ENCODE measurements at places on chromosomes 2 and 18.

DNA sequence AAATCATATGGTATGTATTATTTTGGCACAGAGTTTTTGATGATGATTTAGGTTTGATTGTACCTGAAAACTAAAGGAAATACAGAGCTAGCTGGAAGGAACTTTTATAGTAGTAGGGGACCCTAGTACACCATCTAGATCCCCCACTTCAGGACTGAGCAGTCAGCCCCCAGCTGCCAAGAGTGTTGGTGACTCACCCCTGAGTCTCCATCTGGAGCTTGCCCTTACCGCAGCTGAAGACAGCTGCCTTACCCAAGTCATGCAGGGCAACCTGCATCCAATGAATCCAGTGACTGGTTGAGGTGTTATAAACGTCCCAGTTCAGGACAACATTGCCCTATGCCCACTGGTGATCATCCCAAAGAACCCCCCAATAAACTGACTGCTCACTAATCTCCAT lies 15.3 kb downstream of the PMS1 start:
- no peak for DNase-seq

- DNase-seq: no peak
Observed at GRCh38 chr2:11631462-11631861, 38.5 kb downstream of the NTSR2 start.

DNA sequence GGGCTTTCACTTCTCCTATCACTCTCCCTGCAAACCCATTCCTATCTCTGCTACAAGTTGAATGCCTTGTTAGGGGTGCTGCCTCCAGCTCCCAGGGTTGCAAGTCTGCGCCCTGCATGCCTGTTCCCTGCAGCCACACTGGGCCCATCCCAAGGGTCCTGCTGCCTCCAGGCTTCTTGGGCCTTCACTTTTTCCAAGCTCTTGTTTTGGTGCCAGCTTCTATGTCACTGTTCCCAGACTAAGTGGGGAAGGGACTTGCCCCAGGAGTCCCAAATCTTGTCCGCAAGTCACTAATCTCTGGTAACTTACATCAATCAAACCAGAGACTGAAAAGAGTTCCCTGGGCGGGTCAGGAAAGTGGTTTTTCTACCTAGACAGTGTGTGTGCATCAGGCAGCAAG lies 65.4 kb downstream of the ZCCHC2 start:
- no peak for DNase-seq

DNA sequence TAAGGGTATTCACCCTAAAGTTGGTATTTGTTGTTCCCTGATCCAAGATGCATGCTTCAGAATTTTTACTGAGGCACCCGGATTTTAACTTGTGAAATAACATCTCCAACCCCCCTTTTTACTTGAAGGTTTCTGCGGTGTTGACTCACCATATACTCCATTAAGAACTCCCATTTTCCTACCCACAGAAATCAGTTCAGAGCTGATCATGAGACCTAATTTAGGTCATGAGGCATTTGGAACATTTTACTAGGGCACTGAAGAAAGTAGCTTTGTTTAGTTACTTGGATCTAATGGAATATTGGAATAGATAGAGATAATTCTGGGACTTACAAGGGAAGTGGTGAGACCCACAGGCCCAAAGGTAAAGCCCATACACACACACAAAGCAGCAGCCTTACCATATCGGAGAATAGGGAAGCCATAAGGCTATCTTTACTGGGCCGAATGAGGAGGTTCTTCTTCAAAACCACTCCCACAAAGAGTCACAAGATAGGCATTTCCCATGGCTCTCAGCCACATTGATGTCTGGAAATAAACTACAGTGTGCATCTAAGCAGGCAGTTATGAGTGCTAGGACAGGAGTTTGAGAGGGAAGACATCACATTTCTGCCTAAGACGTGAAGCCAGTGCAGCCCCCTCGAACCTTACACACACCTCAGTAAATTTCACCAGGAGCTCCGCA lies 681.0 kb upstream of the LRRTM4 start:
- no peak for DNase-seq

- no peak for DNase-seq
Observed at GRCh38 chr18:35076135-35076924, 35.1 kb downstream of the MAPRE2 start.

DNA sequence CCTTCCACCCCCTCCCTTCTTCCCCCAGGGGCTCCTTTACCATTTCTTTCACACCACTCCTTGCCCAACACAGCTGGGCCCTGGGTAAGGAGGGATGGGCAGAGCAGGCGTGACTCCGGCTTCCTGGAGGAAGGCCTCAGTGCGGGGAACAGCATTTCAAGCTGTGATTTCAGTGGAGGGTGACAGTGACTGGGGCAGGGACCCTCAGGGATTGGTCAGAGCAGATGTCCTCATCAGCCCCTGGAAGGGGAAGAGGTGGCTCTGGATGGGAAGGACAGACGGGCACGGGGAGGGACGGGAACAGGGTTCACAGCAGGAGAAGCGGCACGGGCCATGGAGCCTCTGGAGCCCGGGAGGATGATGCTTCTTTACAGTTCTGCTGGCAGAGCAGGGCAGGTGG lies 130.8 kb upstream of the TWIST2 start:
- DNase-seq: no peak

DNA sequence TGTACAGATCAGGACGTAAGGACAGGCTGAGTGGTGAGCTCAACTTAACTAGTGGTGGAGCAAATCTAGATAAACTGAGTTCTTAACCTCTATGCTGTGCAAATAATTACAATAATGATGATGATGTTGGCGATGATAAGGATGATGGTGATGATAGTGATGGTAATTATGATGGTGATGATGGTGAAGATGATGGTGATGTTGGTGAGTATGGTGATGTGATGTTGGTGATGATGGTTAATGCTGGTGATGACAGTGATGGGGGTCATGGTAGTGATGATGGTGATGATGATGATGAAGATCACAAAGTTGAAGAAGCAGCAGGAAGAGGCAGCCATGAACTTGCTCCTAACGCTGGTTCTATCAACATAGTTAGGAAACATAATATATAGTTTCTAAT lies 38.0 kb upstream of the IMP4 start:
- no peak for DNase-seq

GRCh38 chr2:190328573-190329147 lies 9.0 kb upstream of the HIBCH start:
- DNase-seq: no peak

DNA sequence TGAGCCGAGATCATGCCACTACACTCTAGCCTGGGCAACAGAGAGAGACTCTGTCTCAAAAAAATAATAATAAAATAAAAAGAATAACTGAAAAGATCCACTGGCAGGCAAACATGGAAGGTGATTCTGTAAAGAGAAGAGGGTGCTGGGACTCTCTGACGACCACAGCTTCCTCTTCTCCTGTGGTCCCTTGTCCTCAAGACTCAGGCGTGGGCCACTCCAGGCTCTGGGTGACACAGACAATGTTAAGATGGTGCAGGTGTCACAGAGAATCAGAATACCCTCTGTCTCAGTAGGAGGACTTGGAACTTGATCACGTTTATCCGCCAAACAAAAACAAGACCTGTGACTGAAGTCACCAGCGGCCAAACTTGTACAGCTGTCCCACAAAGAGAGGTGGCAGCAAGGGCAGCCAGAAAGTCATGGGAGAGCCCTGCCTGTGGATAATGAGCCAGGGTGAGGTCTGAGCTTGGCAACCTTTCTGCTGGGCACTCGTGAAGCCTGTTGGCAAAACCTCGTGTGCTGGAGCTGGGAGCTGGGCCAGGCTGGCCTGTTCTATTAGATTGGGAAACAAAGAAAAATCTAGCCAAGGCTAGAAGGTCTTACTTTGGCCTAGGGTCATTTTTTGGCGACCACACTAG lies 76.4 kb upstream of the ITGA6 start:
- no peak for DNase-seq

GRCh38 chr2:96715658-96716057 lies 24.2 kb downstream of the LMAN2L start:
- DNase-seq: no peak

DNA sequence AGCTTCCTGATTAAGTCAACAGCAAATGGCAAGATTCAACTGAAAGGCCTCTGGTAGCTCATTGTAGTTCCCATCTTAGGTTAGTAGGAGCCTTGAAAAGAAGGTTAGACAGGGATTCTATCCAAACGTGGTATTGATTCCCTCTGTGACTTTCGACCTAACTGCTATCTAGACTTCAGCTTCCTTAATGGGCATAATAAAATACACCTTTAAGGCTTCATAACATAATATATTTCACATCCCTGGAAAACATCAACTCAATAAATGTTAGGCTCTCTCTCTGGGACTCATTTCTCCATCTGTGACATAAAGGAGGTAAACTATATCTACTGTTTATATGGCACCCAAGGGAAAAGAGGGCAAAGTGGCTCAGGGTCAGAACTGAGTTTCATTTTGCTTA lies 60.9 kb downstream of the STK39 start:
- DNase-seq: no peak

GRCh38 chr2:215537611-215538010 lies 101.7 kb upstream of the FN1 start:
- no peak for DNase-seq

DNA sequence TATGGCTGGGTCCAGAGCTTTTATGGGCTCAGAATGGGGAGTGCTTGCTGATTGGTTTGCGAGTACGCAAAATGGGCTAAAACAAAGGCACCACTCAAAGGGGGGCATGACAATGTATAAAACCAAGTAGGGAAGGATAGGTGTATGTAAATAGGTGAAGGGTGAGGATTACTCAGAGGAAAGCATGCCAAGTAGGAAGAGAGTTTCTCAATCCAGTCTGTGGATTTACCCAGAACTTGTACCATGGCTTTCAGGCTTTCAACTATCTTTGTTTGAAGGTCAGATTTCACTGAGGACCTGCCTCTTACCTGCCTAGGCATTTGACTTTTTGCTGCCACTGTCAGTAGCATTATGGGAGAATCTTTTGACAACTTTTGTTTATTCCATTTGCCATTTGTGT lies 92.3 kb downstream of the RAB3GAP1 start:
- DNase-seq: no peak

DNA sequence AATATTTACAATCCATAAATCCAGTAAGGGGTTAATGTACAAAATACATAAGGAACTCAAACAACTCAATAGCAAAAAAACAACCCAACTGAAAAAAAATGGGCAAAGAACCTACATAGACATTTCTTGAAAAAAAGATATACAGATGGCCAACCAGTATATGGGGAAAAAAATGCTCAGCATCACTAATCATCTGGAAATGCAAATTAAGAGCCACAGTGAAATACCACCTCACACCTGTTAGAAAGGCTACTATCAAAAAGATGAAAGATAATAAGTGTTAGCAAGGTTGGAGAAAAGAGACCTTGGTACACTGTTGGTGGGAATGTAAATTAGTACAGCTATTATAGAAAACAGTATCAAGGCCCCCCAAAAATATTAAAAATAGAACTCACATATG lies 14.6 kb downstream of the AP1S3 start:
- no peak for DNase-seq

DNA sequence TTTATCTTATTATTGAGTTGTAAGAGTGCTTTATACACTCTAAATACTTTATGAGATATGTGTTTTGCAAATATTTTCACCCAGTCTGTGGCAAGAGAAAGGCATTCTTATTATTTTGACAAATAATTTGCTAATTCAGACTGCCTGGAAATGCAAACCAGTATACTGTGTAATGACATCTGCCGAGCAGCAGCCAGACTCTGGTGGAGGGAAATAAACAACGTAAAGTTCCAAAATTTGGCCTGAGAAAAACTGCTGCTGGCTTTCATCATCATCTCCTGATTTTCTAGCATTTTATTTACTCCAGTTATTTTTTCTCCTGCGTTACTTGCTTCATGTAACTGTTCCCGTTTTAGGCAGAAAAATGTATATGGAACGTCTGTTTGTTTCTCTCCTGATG lies 161.6 kb downstream of the RNF152 start:
- no peak for DNase-seq

DNA sequence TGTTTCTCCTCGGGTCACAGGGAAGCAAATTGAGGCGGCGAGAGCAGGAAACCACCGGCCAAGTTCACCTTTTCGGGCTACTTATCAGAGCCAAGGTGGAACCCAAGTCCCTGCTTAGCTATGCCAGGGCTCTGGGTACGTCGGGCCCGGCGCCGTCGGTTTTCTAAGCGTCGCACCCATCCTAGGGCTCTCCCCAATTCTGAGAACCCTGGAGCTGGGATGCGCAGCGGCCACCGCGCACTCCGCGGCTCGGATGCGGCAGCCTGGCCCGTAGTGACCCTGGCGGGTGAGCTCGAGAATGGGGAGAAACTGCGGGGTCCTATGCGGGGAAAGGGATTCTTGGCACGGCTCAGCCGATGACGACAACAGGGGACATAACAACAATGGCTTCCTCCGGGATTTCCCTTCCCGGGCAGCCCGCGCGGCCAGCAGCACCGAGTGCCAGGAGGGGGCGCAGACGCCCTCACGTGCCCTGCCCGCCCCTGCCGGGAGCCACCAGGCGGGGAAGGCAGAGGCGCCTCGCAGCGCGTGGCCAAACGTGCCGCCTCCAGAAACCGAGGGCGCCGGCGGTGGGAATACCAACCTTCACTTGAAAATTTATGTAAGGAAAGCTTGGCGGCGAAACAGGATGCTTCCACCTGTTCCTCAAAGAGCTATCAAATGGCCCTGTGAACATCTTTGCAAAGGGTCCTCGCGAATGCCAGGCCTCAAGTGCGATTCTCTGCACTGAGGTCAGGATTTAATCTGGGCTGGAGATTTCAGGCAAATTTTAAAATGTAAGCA lies 2.1 kb upstream of the SLC30A3 start:
- peak; percentile 73 for DNase-seq

- no peak for DNase-seq
Observed at GRCh38 chr2:26465266-26465925, 12.5 kb downstream of the OTOF start.

GRCh38 chr2:38268691-38269327 lies 108.3 kb downstream of the ATL2 start:
- DNase-seq: no peak

DNA sequence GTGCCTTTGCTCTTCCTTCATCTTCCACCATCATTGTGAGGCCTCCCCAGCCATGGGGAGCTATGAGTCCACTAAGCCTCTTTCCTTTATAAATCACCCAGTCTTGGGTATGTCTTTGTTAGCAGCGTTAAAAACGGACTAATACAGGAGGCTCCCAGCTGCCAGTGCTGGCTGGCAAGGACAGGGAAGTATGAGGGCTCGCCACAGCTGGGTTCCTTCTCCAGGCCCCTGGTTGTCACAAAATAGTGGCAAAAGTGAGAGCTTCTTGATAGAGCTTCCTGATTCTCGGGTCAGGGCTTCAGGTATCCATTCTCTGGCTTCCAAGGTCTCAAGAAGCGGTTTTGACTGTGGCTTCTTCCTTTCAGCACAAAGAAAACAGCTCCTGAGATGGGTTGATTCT lies 85.0 kb downstream of the ZNF516 start:
- DNase-seq: no peak

GRCh38 chr2:209367075-209367747 lies 56.6 kb upstream of the MAP2 start:
- DNase-seq: no peak

Measured in GM12891 (cell line).